ENCODE measurements at places on chromosomes 1 and 21.

DNA sequence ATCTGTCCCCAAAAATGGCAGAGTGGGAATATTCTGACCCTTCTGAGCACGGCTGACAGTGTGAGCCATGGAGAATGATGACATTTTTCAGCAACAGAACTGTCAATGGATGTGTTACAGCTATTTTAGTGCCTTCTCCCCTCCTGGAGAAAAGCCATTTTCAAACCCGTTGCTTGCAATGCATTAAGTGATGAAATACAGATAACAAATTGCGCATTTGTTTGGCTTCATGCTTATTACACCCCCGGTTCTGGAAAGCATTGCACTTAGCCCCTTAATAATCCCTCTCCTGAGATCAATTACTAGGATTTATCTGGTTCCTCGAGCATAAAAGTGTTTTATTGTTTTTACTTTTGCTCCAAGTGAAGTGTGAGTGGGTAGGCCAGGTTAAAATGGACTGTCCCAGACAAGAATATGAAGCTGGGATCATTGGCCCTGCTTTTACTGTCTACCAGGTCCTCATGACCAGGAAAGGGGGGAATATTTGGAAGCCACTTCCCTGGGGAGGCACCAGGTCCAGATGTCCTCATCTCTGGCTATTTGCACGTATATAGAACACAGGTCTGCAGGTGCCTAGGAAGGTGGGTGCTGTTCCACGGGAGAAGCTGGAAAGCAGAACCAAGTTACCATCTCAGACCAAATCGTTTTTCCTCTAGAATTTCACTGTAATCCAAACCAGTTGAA, 37.5 kb upstream of the HHAT start:
- no peak for DNase-seq

GRCh38 chr1:236150311-236150955, 8.1 kb downstream of the GPR137B start:
- DNase-seq = no peak

GRCh38 chr1:196160066-196160795, 448.0 kb downstream of the KCNT2 start:
- DNase-seq = peak; percentile 83

GRCh38 chr1:8555582-8555981, 237.7 kb downstream of the SLC45A1 start:
- DNase-seq = no peak

- no peak for DNase-seq
These were observed 48.3 kb upstream of the CR2 start for GRCh38 chr1:207405814-207406213.

DNA sequence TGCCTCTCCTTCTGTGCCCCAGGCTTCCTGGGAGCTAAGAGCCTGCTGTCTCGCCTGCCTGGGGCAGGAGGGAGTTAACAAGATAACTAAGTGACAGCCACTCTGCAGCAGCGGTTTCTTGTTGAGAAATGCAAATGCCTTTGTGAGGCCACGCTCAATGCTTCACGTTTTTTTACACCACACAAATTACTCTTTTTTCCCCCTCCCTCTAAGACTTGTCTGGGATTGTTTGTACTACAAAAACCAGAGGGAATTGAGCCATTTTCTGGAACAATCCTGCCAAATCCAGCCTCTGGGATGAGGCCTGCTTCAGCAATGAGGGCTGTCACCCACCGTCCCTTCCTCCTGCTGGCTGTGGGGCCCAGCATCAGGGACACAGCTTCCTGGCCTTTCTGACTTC, 119.6 kb downstream of the ACTL8 start:
- DNase-seq = peak; percentile 96

- no peak for DNase-seq
These were observed 129.6 kb downstream of the EVI5 start for GRCh38 chr1:92655197-92655801.

GRCh38 chr1:47527653-47528272, 89.9 kb downstream of the FOXD2 start:
- no peak for DNase-seq

DNA sequence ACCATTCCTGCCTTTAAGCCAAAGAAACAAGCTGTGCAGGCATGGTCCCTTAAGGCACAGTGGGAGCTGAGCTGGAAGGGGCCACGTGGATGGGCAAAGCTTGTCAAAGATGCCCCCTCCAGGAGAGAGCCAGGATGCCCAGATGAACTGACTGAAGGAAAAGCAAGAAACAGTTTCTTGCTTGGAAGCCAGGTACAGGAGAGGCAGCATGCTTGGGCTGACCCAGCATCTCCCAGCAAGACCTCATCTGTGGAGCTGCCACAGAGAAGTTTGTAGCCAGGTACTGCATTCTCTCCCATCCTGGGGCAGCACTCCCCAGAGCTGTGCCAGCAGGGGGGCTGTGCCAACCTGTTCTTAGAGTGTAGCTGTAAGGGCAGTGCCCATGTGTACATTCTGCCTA, 1.3 kb upstream of the SLC50A1 start:
- DNase-seq = no peak

- no peak for DNase-seq
These were observed 9.3 kb downstream of the SLC19A1 start for GRCh38 chr21:45532826-45533360.

- no peak for DNase-seq
These were observed 30.7 kb downstream of the PPP2R5A start for GRCh38 chr1:212315907-212316306.

- peak; percentile 8 for DNase-seq
These were observed 160.6 kb upstream of the USP24 start for GRCh38 chr1:55375617-55376258.

DNA sequence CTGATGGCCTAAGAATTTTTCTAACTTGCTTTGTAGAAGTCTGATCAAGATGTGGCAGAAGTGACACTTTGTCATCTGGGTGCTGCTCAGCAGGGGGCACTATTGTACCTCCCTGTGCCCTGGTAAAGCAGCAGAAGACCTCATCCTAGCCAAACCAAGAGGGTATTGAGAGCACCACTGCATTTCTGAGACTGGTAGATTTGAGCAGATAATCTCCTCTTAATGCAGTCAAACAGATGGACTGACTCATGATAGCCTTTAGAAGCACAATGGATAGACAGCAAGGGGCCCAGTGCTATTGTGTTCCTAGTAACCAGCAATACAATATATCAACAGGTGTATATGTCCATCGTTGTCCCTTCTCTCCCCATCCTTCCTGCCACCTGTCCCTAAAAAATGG, 5.7 kb downstream of the TPM3 start:
- DNase-seq = no peak

DNA sequence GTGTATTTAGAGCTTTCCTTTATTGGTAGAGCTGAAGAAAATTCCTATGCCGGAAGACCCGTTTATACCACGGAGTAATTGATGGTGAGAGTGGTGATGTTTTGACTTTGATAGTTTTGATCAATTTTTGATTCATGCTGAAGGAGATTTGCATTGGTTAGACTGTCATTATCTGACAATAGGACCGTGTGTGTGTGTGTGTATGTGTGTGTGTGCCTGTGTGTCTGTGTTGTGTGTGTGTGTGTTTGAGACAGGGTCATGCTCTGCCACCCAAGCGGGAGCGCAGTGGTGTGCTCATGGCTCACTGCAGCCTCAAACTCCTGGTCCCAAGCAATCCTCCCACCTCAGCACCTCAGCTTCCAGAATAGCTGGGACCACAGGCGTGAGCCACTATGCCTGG, 9.6 kb downstream of the FMN2 start:
- no peak for DNase-seq

GRCh38 chr1:178772952-178773351, 47.9 kb downstream of the RALGPS2 start:
- no peak for DNase-seq

- DNase-seq = no peak
These were observed 36.3 kb downstream of the COQ8A start for GRCh38 chr1:226976276-226976977.

DNA sequence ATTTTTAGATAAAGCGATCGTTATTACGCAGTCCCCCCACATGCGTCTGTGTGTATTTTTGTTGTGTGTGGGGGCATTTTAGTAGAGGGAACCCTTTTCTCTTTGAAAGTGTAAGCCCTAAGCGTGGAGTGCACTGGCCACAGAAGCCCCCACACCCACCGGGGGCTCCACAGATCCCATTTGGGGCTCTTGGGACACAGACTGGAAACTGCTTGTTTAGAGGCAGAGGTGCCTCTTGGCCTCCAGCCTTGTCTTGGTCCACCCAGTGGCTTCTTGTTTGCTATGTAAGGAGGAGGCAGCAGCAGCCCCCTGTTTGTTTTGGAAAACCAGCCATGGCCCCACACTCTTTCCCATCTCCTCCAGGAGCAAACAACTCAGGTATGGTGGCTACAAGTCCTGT, 42.8 kb downstream of the SLC37A1 start:
- no peak for DNase-seq

GRCh38 chr1:14809191-14809981, 210.9 kb downstream of the KAZN start:
- no peak for DNase-seq

- no peak for DNase-seq
These were observed 114.5 kb downstream of the CACHD1 start for GRCh38 chr1:64584479-64584878.

GRCh38 chr21:35338881-35339632, 290.0 kb upstream of the RUNX1 start:
- DNase-seq = no peak

GRCh38 chr1:87938631-87939030, 610.0 kb downstream of the LMO4 start:
- no peak for DNase-seq

GRCh38 chr1:167542109-167543032, 11.2 kb downstream of the CREG1 start:
- DNase-seq = no peak

GRCh38 chr1:63828322-63829044, 54.7 kb downstream of the ROR1 start:
- no peak for DNase-seq

GRCh38 chr1:29713857-29714256, 477.5 kb downstream of the PTPRU start:
- peak; percentile 30 for DNase-seq

- DNase-seq = no peak
These were observed 44.4 kb upstream of the LCE5A start for GRCh38 chr1:152466217-152466616.

DNA sequence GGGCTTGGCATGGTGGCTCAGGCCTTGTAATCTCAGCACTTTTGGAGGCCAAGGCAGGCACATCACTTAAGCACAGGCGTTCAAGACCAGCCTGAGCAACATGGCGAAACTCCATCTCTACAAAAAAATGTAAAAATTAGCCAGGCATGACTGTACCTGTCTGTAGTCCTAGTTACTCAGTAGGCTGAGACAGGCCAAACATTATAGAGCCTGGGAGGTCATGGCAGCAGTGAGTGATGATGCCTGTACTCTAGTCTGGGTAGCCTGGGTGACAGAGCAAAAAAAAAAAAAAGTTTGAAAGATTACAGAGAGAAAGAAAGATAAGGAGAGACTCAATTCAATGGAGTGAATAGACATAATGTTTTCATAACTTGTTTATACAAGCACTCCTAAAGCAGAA, 556.5 kb upstream of the BRINP3 start:
- DNase-seq = no peak

DNA sequence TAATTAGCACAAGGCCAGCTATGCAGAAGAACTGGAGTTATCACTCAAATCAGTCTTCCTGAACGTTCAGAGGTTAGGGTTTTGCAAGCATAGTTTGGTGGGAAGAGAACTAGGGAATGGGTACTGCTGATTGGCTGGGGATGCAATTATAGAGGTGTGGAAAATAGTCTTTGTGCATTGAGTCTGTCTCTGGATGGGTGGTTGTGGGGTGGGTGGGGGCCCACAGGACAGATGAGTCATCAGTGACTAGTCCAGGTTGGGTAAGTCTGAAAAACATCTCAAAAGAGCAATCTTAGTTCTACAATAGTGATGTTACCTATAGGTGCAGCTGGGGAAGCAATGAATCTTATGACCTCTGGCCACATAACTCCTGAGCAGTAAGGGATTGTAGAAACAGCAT, 89.7 kb upstream of the HMCN1 start:
- DNase-seq = no peak

DNA sequence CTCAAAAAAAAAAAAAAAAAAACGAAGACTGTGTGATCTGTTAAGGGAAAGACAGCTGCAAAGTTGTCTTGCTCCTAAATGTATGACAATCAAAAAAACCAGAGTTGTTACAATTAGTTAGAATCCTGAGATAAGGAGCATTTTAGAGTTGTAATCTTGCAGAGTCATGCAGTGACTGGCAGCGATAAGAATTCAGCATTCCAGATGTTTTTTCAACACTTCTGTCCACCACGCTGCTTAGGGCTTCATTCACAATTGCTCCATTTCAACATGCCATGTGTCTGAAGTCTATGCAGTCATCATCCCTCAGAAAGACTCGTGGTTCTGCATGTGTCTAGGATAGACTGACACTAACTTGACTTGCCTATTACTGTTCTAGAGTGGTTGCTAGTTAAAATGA, 102.4 kb upstream of the BACE2 start:
- DNase-seq = peak; percentile 19

- DNase-seq = peak; percentile 54
These were observed 5.0 kb upstream of the RGS18 start for GRCh38 chr1:192153276-192153675.

DNA sequence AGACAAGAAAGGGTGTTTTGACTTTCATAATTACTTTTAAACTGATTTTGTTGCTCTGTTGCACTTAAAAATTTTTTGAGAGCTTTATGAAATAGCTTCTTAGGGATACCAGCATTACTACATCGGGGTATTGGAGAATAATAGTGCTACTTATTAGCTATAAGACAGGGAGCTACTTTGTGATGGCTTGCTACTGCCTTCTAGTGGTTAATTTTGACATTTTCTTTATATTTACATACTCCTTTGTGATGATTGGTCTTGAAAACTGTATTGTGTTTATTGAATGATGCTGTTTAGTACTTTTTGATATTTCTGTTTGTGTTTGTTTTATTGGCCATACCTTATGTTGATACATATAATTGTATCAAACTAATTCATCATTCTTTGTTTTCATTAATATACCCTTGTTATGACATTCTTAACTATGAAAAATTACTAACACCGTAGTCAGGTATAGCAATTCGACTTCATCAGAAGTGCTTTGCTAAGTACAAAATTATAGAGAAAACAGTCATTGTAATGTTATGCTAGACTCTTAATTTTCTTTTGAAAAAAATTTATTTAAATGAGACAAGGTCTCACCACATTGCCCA, 85.5 kb downstream of the CLIC4 start:
- peak; percentile 42 for DNase-seq

DNA sequence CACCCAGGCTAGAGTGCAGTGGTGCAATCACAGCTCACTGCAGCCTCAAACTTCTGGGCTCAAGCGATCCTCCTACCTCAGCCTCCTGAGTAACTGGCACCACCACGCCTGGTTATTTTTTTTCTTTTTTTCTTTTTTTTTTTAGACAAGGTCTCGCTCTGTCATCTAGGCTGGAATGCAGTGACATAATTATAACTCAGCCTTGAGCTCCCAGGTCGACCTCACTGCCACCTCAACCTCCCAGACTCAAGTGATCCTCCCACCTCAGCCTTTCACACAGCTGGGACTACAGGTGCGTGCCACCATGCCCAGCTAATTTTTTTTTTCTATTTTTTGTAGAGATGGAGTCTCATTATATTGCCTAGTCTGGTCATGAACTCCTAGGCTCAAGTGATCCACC, 66.9 kb upstream of the ECE1 start:
- no peak for DNase-seq

DNA sequence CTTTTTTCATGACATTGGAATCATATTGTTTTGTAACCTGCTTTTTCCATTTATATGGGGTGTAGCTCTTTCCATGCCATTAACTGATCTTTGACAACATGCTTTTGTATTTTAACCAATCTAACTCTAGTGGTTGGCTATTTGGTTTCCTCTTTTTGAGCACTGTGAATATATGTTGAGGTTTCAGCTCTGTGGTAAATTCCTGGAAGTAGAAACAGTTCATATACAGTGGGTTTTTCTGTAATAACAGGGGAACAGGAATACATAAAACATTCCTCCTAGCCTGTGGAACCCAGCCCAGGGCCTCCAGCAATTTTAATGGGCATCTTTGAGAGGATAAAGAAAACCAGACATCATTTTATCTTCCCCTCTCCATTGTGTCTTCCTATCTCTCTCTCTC, 17.4 kb downstream of the AZIN2 start:
- peak; percentile 66 for DNase-seq

Measured in astrocyte (in vitro differentiated cells and primary cell).